Activated naive CD4-positive, alpha-beta T cell (primary cell): ENCODE measurements at places on chromosomes 2 and 18.

DNA sequence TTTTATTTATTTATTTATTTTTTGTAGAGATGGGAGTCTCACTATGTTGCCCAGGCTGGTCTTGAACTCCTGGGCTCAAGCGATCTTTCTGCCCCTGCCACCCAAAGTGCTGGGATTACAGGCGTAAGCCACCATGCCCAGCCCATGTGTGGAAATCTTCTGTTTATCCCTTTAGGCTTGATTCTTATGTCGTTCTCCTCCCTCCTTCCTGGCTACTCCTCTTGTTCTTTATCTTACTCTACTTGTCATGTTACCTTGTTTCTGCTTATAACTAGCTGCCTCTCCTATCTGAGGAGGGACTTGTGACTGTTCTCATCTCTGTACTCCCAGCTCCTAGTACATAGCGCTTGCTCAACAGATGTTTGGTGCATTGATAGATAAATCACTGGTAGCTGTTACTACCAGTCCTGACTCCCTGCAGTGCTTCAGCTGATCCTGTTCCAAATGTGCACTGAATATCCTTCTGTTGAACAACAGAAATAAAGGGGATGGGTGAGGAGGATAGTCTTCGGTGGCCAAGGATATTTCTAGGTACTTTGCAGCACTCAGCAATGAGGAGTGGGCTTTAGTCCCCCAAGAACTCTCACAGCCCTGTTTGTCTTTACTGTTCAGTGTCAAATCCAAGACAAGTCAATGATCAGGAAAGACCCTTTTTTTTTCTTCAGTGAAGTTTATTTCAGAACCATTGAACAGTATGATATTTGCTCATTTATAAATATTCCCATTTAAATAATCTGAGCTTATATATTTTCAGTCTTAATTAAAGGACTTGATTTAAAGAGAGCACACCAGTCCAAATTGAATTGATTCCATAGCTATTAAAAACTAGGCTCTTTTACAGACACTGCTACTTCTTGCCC, 7.2 kb downstream of the IL1B start:
- DNase-seq, result no peak

- no peak for DNase-seq
These were observed 162.0 kb downstream of the LTBP1 start for GRCh38 chr2:33108483-33109443.

DNA sequence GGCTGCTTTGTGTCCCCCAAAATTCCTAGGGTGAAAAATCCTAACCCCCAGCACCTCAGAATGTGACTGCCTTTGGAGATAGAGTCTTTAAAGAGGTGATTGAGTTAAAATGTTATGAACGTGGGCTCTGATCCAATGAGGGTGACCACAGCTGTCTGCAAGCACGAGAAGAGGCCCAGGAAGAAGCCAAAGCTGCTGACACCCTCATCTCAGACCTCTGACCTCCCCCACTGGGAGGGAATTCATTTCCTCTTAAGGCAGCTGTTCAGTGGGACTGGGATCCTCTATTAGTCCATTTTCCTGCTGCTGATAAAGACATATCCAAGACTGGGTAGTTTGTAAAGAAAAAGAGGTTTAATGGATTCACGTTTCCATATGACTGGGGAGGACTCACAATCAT, 544.4 kb downstream of the DCDC2C start:
- no peak for DNase-seq

- no peak for DNase-seq
These were observed 57.7 kb downstream of the PRKCE start for GRCh38 chr2:45709137-45709536.

DNA sequence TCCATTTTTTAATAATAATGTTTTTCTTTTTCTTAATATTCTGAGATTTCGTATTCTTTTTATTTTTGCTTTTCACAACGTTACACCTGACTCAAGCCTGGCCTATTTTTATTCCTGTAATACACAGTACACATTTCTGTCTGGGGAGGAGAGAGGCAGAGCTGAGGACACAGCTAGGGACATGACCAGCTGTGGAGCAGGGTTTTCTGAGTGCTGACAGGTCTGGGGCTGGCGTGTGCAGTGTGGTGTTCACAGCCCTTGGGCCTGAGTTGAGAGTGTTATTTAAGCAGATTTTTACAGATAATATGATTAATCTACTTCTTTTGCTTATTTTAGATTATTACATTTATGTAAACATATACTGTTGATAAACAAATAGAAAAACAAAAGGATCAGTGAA, 55.9 kb downstream of the ZAP70 start:
- DNase-seq, result no peak

DNA sequence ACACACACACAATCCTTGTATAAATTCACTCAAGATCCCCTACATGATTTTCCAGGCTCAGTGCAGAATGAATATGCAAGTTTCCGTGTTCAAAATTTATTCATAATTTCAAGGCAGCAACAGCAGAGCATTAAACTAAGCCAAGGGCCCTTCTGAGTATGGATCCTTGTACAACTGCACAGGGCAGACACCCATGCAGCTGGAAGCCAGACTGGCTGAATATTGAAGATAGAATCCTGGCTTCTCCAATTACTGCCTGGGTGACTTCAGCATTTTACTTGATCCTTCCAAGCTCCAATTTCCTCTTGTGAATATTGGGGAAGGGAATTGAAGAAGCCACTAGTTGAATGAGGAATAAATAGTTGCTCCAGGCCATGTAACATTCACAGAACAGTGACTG, 267.9 kb upstream of the REG3G start:
- no peak for DNase-seq

GRCh38 chr2:237156031-237156856, 70.6 kb downstream of the COPS8 start:
- DNase-seq, result no peak

- peak; percentile 27 for DNase-seq
These were observed at the start of gene SNTG2 for GRCh38 chr2:950080-950966. SNTG2 (plus strand) TSS chr2:950849; CDS start chr2:950997, 148 bp downstream.
